ENCODE measurements at places on chromosomes 6 and 20. TPM values are rescaled to one million over a fixed set of nuclear protein-coding genes. Genes with fewer than 3 reads are reported as not detected.
A peak's percentile ranks its signal among the peaks of the same experiment; 100 is the strongest.

DNA sequence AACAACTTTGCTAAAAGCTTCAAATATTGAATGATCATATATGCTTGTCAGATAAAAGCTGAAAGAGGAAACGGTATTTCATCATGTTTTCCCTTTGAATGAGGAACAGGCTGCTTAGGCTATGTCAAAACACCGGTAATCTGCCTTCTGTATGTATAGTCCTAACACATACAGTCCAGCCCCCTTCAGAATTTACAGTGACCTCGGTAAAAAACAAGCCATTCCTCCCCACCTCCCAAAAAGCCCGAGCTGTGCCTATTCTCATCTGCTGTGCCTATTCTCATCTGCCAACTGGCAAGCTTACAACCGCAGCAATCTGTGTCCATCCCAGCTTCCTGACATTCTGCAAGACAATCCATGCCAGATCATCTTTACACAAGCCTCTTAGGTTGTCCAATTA lies 26.8 kb upstream of the UBE2J1 start:
- no peak for DNase-seq

Gene RANBP9
- 25.8 TPM for total RNA-seq

GRCh38 chr20:846894-847278 lies 13.4 kb downstream of the FAM110A start:
- no peak for DNase-seq

GRCh38 chr6:74087899-74088298 lies 391.9 kb downstream of the CD109 start:
- DNase-seq = peak; percentile 50

GRCh38 chr6:68108233-68108835 lies 526.7 kb upstream of the ADGRB3 start:
- DNase-seq = peak; percentile 40

DNA sequence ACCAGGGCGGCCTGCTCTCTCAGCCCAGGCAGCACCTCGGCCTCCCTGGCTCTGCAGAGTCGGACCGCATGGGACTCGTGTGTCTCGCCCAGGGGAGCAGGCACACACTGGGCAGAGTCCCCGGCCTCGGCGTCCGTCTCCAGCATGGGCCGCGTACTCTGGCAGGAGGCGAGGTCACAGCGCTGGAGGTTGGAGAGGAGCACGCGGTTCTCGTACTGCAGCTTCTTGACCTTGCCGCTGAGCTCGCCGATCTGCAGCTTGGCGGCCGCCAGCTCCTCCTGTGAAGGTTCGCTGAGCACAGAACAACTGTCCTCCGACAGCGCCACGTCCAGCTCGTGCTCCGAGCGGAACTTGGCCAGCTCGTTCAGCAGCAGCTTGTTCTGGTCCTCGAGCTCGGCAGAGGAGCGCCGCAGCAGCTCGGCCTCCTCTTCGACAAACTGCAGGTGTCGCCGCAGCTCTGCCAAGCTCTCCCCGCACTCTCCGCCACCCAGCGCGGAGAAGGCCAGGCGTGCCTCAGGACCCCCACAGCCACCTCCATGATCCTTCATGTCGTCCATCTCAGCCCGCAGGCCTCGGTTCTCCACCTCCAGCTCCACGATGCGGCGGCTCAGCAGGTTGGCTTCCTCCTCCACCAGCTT lies 42.0 kb upstream of the DSN1 start:
- no peak for DNase-seq

GRCh38 chr6:56491606-56492328 lies 150.9 kb downstream of the DST start:
- peak; percentile 18 for DNase-seq

- no peak for DNase-seq
These were observed 108.0 kb upstream of the MAP3K4 start for GRCh38 chr6:160883560-160883959.

DNA sequence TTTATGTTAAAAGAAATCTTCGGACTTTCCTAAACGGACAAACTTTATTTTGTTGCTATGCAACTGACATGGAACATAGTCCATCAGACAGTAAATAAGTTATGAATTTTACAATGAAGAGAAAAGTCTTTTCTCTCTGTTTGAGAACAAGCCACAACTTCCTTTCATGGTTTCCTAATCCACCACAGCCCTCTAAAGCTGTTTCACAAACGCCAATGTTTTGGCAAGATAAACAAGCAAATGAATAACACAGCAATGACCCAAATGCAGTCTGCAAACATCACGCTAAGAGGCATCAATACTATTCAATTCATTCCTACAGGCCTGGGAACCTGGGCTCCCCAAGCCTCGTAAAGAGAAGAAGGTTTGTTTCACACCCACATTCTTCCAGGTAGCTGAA lies 60.4 kb downstream of the HAO1 start:
- DNase-seq = peak; percentile 90

Gene CLDN20
- total RNA-seq = not detected

DNA sequence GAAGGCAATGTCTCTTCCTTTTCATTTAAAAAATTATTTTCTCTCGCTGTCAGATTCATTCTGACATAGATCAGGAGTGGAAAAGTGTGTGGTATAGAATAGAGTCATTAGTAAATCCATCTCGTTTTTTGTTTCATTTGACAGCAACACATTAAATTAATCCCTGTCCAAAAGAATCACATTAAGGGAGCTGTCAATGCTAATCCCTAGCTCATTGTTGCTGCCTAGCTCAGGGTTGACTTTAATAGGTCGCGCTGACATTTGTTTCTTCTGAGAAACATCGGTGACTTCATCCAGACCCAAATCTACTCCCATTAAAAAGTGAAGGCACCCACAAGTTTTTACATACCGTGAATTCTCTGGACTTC lies 25.4 kb upstream of the MAP3K7 start:
- no peak for DNase-seq

Gene PDYN
- not detected for total RNA-seq

GRCh38 chr6:122695188-122695587 lies 84.3 kb upstream of the FABP7 start:
- DNase-seq = no peak

Gene TAF8
- total RNA-seq = 20.7 TPM

DNA sequence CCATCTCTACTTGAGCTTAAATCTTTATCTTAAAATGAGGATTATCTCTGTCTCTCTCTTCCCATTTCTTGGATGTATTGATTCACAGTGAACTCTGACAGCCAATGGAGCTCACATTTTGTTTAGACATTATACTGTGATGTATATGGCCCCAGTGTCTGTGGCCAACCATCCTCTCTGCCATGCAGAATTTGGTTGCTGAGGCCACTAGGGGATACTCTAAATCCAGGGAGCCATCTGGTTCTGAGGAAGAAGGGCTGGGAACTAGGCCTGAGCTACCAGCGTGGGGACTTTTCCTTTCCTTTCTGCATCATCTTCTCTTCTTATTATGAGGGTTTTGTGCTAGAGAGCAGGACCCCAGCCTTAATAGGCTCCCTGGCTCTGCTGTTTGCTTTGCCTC lies 59.1 kb upstream of the RIPOR2 start:
- DNase-seq = no peak

DNA sequence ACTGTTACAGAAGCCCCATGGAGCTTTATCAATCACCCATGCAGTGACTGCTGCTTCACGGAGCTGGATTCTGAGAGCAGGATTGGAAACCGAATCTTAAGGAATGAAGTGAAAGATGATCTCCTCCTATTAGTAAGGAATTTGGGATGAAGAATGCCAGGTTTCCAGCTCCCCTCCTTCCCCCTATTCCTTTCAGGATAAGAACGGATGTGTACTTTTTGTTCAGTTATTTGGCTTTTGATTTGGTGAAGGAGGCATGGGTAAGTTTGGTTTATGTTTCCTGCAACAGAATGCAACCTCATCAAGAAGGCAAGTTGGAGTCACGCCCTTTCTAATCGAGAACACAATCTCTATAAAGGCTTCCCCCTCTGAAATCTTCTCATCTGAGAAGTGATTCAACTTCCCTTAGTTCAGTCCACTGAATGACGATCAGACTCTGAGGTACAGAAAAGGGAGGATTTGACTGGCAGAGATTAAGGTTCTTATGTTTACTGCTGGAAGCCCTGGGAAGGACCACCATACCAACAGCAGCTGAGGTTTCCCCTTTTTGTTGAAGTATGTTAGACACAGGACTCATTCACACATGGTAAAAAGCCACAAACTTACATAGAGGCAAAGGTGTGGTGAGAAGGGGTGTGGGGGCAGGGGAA lies 5.5 kb downstream of the ELMO2 start:
- DNase-seq = peak; percentile 20

Gene CHRNA4
- total RNA-seq = not detected

Gene STMND1
- not detected for total RNA-seq

GRCh38 chr6:152948150-152948768 lies 34.6 kb downstream of the FBXO5 start:
- DNase-seq = peak; percentile 66

- no peak for DNase-seq
These were observed 181.6 kb upstream of the AKAP12 start for GRCh38 chr6:151058021-151058733.

Gene TGIF2
- total RNA-seq = 15.2 TPM

GRCh38 chr20:38888059-38888831 lies 38.0 kb upstream of the FAM83D start:
- DNase-seq = no peak

Gene PTK6
- 11.1 TPM for total RNA-seq

GRCh38 chr6:164200071-164200470 lies 785.6 kb downstream of the QKI start:
- DNase-seq = no peak

DNA sequence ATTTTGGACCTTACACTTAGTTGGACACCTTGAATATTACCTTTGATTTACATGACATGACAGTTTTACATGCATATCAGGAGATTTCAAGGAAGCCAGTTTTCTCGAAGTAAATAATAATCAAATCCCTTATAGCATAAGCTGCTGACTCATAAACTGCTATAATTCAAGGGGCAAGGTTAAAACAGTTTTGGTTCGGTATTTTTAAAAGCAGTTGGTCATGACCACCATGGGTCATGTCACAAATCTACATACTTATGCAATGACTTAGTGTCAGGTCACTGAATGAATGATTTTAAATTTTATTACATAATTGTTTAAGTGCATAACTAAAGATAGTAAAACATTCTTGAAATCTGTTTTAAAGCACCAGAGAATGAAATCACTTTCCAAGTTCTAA lies 158.0 kb downstream of the DST start:
- peak; percentile 90 for DNase-seq

DNA sequence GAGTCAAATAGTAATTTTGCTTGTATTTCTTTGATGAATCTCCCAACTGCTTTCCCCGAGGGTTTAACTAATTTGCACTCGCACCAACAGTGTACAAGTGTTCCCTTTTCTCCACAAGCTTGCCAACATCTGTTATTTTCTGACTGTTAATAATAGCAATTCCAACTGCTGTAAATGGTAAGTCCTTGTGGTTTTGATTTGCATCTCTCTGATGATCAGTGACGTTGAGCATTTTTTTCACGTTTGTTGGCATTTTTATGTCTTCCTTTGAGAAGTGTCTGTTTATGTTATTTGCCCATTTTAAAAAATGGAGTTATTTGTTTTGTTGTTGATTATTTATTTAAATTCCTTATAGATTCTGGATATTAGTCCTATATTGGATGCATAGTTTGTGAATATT lies 399.8 kb upstream of the MAN1A1 start:
- no peak for DNase-seq

All from PC-3 (cell line).